ENCODE measurements at places on chromosomes 7 and 10. TPM values are rescaled to one million over a fixed set of nuclear protein-coding genes. Genes with fewer than 3 reads are reported as not detected.

- no peak overlapping the region for H3K27ac ChIP-seq
- H3K36me3 ChIP-seq: no peaks in the 10 kb centered on the region
- no peak overlapping the region for H3K4me3 ChIP-seq
Observed at GRCh38 chr10:12880423-12880822, 121.1 kb downstream of the CCDC3 start.

- no peaks in the 10 kb centered on the region for H3K4me1 ChIP-seq
- H3K27me3 ChIP-seq: no peaks in the 10 kb centered on the region
- DNase-seq: no peak
- H3K27ac ChIP-seq: no peak overlapping the region
Observed at GRCh38 chr7:82745117-82745516, 301.5 kb upstream of the CACNA2D1 start.

DNA sequence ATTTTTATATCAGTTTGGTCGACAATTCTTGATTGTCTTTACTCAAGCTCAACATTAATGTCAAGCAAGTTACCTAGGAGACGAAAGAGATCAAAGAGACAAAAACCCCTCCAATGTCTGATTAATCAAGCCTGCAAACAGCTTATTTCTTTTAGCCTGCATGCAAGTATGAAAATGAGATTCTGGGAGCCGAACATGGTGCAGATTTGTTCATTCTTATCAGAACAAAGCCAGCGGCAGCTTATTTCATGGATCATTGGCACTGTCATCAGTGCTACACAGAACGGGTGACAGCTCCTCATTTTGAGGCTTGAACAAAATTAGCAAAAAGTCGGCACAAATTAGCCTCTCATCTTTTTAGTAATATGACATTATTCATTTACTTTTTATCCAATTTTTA is 26.5 kb downstream of the FAM204A start:
- no peaks in the 10 kb centered on the region for H3K27me3 ChIP-seq
- H3K4me3 ChIP-seq: no peak overlapping the region
- no peak for DNase-seq
- H3K36me3 ChIP-seq: peaks cover 96% of the 10 kb centered on the region

GRCh38 chr10:108911814-108912541 is 1011.3 kb downstream of the XPNPEP1 start:
- H3K4me3 ChIP-seq: no peak overlapping the region
- DNase-seq: no peak
- H3K36me3 ChIP-seq: no peaks in the 10 kb centered on the region
- no peaks in the 10 kb centered on the region for H3K27me3 ChIP-seq
- no peaks in the 10 kb centered on the region for H3K4me1 ChIP-seq

DNA sequence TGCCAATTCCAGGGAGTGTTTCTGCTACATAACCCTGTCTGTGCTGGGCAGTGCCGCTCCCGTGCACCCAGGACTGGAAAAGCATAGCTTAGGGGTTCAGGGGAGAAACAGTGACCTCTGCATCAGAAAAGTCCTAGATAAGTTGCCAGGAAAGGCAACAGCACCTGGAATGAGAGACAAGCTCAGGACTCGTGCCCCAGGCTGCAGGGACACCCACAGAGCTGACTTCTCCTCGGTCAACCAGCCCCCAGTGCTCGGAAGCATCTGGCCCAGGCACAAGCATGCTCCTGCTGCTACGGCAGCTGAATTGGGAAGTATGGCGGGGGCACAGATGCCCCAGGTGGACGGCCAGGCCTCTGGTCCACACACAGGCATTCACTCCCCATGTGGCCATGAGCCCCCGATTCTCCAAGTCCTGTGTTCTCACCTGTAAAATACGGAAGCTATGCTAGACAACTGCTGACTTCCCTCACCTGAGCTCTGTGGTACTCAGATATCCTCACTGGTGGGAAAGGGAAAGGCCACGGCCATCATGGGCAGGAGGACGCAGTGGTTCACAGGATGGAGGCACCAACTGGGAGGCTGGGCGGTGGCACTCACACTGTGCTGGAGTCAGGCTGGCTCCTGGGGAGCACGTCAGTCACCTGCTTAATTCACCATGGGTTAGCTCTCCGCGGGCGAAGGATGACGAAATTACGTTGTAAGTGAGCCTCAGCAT is 220.5 kb downstream of the PTPRN2 start:
- H3K27me3 ChIP-seq: no peaks in the 10 kb centered on the region
- no peak overlapping the region for H3K4me3 ChIP-seq
- DNase-seq: no peak
- no peak overlapping the region for H3K27ac ChIP-seq
- no peaks in the 10 kb centered on the region for H3K4me1 ChIP-seq

DNA sequence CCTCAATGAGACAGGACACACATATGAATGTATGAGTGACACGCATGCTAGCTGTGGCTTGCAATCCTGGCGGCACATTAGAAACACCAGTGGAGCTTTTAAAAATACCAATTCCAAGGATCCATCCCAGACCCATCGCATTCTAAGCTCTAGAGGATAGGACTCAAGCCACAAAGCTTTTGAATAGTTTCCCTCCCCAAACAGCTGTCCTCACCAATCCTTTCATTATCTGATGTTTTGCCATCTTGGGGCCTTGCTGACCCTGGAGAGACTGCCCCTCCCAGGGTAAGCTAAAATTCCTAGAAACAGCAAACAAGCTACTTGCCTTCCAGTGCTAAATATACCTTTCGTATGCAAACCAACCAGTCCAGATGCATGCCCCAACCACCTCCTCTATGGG is 8.9 kb upstream of the TM9SF3 start:
- no peak overlapping the region for H3K4me3 ChIP-seq
- H3K36me3 ChIP-seq: peaks cover 68% of the 10 kb centered on the region
- H3K27me3 ChIP-seq: no peaks in the 10 kb centered on the region
- no peaks in the 10 kb centered on the region for H3K4me1 ChIP-seq
- H3K27ac ChIP-seq: no peak overlapping the region

DNA sequence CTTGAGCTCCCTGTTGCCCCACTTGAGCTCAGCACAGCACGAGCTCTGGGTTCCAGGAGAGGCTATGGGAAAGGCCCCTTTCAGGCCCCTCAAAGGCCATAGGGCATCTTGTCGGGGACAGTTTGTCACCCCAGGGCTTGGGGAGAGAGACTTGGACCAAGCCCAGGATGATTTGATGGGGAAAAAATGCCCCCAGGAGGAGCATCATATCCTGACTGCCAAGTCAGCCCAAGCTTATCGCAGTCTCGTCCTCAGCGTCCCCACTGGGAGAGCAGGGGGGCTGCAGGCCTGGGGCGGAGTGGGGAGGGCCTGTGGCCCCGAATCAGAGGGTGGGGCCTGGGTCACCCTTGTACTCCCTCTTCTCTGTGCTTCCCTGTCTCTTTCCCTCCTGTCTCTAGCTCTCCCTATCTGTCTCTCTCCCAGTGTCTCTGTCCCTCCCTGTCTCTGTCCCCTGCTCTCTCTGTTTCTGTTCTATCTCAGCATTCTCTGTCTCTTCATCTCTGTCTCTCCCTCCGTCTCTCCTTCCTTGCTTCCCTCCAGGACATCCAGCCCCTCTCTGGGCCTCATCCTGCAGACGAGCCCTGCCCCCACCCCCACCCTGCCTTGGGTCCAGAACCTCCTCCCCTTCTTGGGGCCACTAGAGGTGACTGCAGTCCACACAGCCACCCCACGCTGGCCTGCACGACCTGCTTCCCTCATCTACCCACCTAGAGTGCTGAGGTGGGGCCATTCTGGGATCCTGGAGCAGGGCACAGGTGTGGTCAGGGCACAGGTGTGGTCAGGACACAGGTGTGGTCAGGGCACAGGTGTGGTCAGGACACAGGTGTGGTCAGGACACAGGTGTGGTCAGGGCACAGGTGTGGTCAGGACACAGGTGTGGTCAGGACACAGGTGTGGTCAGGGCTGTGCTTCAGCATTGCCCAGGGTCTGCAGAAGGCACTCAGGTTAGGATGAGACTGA is 17.3 kb upstream of the GRIFIN start:
- no peak overlapping the region for H3K4me3 ChIP-seq
- no peaks in the 10 kb centered on the region for H3K27me3 ChIP-seq
- no peaks in the 10 kb centered on the region for H3K36me3 ChIP-seq
- H3K27ac ChIP-seq: no peak overlapping the region
- no peak for DNase-seq

GRCh38 chr7:95446618-95447017 is 11.8 kb upstream of the PON2 start:
- no peaks in the 10 kb centered on the region for H3K27me3 ChIP-seq
- no peak for DNase-seq
- H3K4me1 ChIP-seq: no peaks in the 10 kb centered on the region
- H3K4me3 ChIP-seq: no peak overlapping the region
- no peaks in the 10 kb centered on the region for H3K36me3 ChIP-seq

- no peaks in the 10 kb centered on the region for H3K27me3 ChIP-seq
- H3K4me1 ChIP-seq: peaks cover 14% of the 10 kb centered on the region
- no peak overlapping the region for H3K4me3 ChIP-seq
Observed at GRCh38 chr7:44084701-44085100, 2.4 kb upstream of the POLM start.

GRCh38 chr7:89077992-89078391 is 282.5 kb upstream of the TEX47 start:
- H3K4me1 ChIP-seq: no peaks in the 10 kb centered on the region
- H3K27ac ChIP-seq: no peak overlapping the region
- H3K27me3 ChIP-seq: no peaks in the 10 kb centered on the region

DNA sequence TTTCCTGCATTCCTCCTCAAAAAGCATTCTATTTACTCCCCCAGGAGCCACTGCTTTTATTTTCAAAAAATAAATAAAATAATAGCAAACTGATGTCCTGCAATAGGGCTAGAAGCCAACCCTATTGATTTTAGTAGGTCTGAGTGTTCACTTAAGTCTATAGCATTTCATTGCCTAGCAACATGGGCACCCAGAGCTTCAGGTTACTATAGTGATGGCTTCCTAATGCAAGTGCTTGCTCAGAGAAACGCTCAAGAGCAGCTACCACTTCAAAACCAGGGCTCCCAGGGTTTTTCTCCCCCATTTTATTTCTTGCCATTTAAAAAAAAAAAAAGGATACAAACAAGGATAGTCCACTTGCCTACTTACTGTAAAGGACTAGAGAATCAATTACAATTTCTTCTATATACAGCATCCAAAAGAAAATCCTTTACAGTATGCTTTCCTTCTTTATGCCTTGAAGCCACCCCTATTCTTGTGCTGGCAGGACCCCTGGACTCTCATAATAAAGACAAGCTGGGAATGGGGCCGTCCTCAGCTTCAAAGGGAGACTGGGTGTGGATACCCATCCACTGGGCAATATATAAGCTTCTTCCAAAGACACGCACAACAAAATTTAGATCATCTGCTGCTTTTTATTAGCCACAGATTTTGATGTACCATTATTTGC is 133.3 kb downstream of the VPS41 start:
- DNase-seq: no peak
- no peaks in the 10 kb centered on the region for H3K27me3 ChIP-seq
- peaks cover 82% of the 10 kb centered on the region for H3K36me3 ChIP-seq
- no peaks in the 10 kb centered on the region for H3K4me1 ChIP-seq
- H3K4me3 ChIP-seq: no peak overlapping the region

DNA sequence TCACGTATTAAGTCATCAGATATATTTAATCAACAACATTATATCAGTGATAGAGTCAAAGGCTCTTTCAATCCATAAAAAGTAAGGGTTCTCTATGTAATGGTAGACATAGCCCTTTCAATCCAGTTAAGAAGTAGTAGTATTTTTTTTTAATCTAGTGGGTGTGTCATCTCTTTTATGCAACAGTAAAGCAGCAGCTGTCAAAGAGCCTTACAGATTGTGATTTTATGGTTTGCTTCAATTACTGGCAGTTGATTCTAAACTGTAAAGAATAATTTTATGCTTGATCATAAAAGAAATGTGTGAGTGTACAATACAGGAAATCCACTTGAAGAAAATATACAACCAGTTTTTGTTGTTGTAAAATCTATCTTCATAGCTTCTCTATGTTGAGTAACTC is 902.6 kb upstream of the MBL2 start:
- no peak overlapping the region for H3K27ac ChIP-seq
- DNase-seq: no peak
- no peaks in the 10 kb centered on the region for H3K27me3 ChIP-seq
- no peaks in the 10 kb centered on the region for H3K4me1 ChIP-seq

- peaks cover 18% of the 10 kb centered on the region for H3K4me1 ChIP-seq
- DNase-seq: peak; percentile 63
- H3K36me3 ChIP-seq: no peaks in the 10 kb centered on the region
Observed at GRCh38 chr10:31549896-31550295, 230.9 kb downstream of the ZEB1 start.

DNA sequence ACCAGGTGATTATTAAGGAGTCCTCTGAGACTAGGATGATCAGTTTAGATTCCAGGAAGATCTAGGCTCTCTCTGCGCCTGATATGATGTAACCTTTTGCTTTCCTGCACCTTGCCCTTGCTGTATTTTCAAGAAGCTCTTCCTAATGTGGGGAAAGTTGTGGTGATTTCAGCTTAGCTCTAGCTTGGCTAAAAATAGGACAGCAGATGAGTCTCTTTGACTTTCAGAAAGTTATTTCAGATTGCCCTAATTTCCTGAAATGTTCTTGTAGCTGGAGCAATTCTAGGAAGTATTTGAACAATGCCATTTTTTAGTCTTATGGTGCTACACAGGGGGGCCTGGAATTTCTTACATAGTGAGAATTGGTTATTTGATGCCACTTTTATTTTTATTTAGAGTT is 3.8 kb downstream of the LCOR start:
- no peaks in the 10 kb centered on the region for H3K27me3 ChIP-seq
- no peak overlapping the region for H3K4me3 ChIP-seq
- H3K4me1 ChIP-seq: peaks cover 39% of the 10 kb centered on the region
- H3K36me3 ChIP-seq: peaks cover 5% of the 10 kb centered on the region
- peak overlapping the region; percentile 55 for H3K27ac ChIP-seq

- peak overlapping the region; percentile 94 for H3K27ac ChIP-seq
- DNase-seq: peak; percentile 94
- H3K4me1 ChIP-seq: peaks cover 96% of the 10 kb centered on the region
- H3K36me3 ChIP-seq: no peaks in the 10 kb centered on the region
- H3K4me3 ChIP-seq: peak overlapping the region; percentile 37
Observed at GRCh38 chr10:30999070-30999712, 32.5 kb downstream of the ZNF438 start.

DNA sequence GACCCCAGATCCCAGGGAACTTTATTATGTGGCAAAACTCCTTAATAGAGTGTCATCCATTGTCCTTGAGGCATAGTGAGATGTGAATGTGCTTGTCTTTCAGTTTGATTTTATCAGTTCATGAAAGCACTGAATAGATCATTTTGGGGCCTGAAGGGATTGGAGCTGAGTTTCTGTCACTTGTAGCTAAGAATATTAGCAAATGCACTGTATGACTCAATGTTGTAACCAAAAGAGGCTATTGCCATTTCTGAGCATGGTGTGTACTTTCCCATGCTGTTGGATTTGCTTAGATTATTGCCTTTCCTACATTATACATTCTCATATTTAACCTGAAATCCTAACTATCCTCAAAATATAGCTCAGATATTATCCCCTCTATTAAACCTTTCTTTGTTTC is 130.4 kb downstream of the PRKG1 start:
- H3K4me1 ChIP-seq: no peaks in the 10 kb centered on the region
- no peak for DNase-seq
- no peaks in the 10 kb centered on the region for H3K36me3 ChIP-seq
- no peak overlapping the region for H3K27ac ChIP-seq
- H3K27me3 ChIP-seq: no peaks in the 10 kb centered on the region

GRCh38 chr7:74051629-74052410 is 23.8 kb downstream of the ELN start:
- H3K4me3 ChIP-seq: no peak overlapping the region
- no peak for DNase-seq
- no peaks in the 10 kb centered on the region for H3K4me1 ChIP-seq
- no peaks in the 10 kb centered on the region for H3K36me3 ChIP-seq

- peaks cover 4% of the 10 kb centered on the region for H3K4me1 ChIP-seq
- no peak overlapping the region for H3K27ac ChIP-seq
- peaks cover 8% of the 10 kb centered on the region for H3K36me3 ChIP-seq
- DNase-seq: no peak
Observed at GRCh38 chr10:101558204-101558603, 29.9 kb downstream of the POLL start.

Gene DNAJC30
- 5.2 TPM for polyA plus RNA-seq

Gene SEMA4G
- polyA plus RNA-seq: not detected

Measured in CD14-positive monocyte (primary cell).